ENCODE measurements at places on chromosomes 5 and 9. TPM values are rescaled to one million over a fixed set of nuclear protein-coding genes. Genes with fewer than 3 reads are reported as not detected.

DNA sequence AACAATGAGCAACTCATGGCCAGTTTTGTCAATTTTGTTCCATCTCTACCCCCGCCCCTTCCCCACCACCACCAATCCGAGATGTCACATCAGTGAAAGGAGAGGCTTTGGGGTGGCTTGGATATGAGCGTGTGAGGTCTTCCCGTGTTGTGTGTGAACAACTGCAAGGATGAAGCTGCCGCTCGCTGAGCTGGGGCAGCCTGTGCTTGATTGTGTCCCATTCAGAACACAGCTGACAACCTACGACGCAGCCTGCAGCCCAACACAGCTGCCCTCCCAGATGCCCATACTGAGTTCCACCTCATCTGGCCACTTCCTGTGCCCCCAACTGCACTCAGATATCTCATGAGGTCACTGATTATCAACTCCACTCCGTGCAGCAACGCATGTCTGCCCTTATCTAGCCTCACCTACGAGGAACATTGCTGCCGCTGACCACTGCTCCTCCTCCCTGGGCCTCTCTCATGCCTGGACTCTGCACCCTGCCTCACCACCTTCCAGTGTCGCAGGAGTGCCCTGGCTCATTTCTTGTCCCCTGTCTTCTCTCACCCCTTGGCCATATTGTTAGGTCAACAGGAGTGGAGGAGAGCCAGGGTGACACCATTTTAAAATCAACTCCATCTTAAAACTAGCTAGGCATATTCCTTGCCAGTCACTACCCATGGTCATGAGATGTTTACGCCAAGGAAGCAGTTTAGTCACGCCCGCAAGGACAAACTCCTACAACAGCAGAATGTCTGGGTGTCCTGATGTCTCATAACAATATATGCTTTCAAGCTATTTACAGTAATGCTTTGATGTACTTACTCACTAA, 7.3 kb upstream of the IL4 start:
- no peak overlapping the region for H3K4me3 ChIP-seq
- no peaks in the 10 kb centered on the region for H3K36me3 ChIP-seq
- no peaks in the 10 kb centered on the region for H3K27me3 ChIP-seq
- H3K4me1 ChIP-seq: peaks cover 12% of the 10 kb centered on the region
- no peak overlapping the region for H3K27ac ChIP-seq

- no peak for DNase-seq
- H3K27ac ChIP-seq: no peak overlapping the region
- no peaks in the 10 kb centered on the region for H3K27me3 ChIP-seq
- H3K36me3 ChIP-seq: no peaks in the 10 kb centered on the region
Measured at GRCh38 chr5:104265531-104266140, 703.0 kb upstream of the NUDT12 start.

DNA sequence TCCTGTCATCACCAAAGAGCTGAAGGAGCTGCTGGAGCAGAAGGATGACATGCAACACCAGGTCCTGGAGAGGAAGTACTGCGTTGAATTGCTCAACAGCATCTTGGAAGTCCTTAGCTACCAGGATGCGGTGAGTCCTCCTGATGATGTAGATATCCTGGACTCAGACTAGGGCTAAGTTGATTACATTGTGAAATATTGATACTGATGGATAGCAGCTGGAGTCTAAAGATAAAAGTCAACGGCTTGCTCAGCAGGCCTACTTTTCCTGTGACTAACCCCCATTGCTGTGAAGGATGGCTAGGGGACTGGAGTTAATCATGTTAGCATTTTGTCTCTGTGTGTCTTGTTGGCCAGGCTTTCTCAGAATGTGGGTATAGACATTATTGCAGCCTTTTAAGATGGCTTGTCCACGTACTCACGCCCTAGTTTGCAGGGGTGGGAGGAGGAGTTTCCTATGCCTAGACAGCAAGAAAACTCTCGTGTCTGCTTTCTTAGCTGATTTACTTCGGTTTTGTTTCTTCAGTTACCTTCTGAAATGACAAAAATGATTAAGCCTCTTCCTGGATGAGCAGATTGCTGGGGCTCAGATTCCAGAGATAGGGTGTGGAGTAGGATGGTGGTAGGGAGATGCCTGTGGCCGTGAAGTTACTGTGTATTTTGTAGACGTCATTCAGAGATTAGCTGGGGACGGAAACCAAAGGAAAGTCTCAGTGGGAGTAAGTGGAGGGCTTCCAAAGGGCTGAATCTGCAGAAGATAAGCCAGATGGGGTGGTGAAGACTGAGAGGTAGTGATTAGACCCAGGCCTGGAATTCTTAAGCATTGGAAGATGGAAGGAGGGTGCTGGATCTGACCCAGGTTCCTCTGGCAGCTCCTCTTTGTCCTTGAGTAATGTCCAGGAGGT, 166.3 kb downstream of the DOCK2 start:
- H3K27me3 ChIP-seq: no peaks in the 10 kb centered on the region
- no peaks in the 10 kb centered on the region for H3K36me3 ChIP-seq
- H3K4me3 ChIP-seq: no peak overlapping the region
- DNase-seq: peak; percentile 51

- H3K27ac ChIP-seq: no peak within 1 kb of the TSS
- DNase-seq: peak; percentile 70
Measured at GRCh38 chr9:14909961-14910805, at the start of gene FREM1. TSS of gene FREM1 (minus strand) at chr9:14910428. CDS start at chr9:14868977, 41,451 bp downstream.

GRCh38 chr9:107698779-107699178, 209.2 kb upstream of the KLF4 start:
- peaks cover 15% of the 10 kb centered on the region for H3K4me1 ChIP-seq
- no peak overlapping the region for H3K4me3 ChIP-seq
- H3K27ac ChIP-seq: no peak overlapping the region
- H3K27me3 ChIP-seq: no peaks in the 10 kb centered on the region

DNA sequence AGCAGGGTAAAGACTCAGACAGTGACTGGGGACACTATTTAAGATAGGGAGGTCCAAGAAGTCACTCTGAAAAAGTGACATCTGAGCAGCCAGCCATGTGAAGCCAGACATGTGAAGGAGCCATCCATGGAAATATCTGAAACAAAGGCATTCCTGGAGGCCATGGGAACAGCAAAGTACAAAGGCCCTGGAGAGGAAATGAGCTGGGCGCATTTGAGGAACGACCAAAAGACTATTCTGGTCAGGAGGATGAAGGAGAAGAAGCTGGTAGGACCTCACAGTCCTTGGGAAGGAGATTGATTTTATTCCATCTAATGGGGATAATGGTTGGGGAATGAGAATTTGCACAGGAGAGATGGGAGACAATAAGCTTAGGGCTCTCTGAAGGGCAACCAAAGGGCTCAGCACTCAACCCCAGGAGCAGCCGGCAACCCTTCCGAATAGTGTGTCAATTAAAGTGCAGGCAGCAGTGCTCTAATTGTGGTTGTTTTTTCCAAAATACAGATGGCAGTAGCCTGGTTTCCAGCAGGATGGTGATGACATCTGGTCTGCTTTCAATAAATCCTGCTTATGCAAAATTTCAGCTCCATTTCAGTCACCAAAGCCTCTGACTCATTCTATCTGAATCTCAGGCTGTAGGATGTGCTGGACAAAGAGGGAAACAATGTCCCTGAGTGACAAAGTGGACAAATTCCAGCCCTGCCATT, 26.7 kb downstream of the FOXI1 start:
- no peaks in the 10 kb centered on the region for H3K36me3 ChIP-seq
- no peak overlapping the region for H3K27ac ChIP-seq
- H3K4me3 ChIP-seq: no peak overlapping the region
- no peaks in the 10 kb centered on the region for H3K27me3 ChIP-seq

- DNase-seq: no peak
- no peaks in the 10 kb centered on the region for H3K4me1 ChIP-seq
- H3K27ac ChIP-seq: no peak overlapping the region
- no peaks in the 10 kb centered on the region for H3K27me3 ChIP-seq
- H3K4me3 ChIP-seq: no peak overlapping the region
- no peaks in the 10 kb centered on the region for H3K36me3 ChIP-seq
Measured at GRCh38 chr5:42650084-42650483, 106.5 kb upstream of the CCDC152 start.

- H3K36me3 ChIP-seq: peaks cover 32% of the 10 kb centered on the region
- H3K27ac ChIP-seq: peak overlapping the region; percentile 88
- H3K27me3 ChIP-seq: no peaks in the 10 kb centered on the region
- DNase-seq: no peak
- H3K4me3 ChIP-seq: no peak overlapping the region
Measured at GRCh38 chr5:180785121-180785781, 17.4 kb downstream of the MGAT1 start.

DNA sequence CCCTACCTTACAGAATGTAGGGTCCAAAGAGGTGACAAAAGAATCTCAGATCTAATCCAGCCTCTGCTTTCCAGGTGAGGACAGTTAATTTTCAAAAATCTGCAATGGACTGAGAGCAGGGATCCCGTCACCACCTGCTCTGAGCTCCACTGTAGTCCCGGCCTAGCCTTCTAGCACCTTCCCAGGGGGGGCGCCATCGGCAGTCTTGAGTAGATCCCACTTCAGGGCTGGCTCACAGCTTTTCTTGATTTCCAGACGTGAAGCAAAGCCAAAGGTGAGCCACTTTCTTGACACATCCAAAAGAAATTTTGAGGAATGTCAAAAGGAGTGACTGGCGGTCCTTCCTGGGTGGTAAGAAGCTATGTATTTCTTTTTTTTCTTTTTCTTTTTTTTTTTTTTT, 114.1 kb downstream of the SYK start:
- H3K4me1 ChIP-seq: peaks cover 7% of the 10 kb centered on the region
- DNase-seq: peak; percentile 41
- no peak overlapping the region for H3K4me3 ChIP-seq
- H3K36me3 ChIP-seq: no peaks in the 10 kb centered on the region
- no peaks in the 10 kb centered on the region for H3K27me3 ChIP-seq

DNA sequence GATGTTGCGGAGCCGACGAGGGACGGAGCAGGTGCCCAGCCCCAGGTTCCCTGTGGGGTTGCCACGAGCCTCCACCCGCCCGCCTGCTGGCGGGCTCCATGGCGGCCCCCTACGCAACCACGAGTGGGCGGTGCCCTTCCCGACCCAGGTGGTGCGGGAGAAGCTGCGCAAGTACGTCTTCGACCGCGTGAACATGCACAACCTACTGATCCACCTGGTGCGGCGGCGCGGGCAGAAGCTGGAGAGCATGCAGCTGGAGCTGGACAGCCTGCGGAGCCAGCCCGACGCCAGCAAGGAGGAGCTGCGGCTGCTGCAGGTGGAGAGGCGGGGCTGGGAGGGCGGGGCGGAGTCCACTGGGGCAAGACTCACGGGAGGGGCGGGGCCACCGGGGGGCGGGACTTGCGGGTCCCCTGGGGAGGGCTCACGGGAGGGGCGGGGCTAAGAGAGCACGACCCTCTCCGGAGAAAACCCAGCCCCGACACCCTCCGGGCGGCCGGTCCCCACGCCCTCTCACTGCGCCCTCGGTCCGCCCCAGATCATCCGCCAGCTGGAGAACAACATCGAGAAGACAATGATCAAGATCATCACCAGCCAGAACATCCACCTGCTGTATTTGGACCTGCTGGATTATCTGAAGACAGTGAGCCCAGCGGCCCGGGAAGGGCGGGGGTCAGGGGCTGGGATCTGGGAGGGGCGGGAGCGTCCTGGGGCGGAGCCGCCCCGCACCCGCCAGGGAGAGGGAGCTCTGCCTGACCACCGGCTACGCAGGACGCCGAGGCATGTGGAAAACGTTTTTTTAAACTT, 3.9 kb downstream of the CCDC183 start:
- H3K36me3 ChIP-seq: no peaks in the 10 kb centered on the region
- H3K4me1 ChIP-seq: peaks cover 30% of the 10 kb centered on the region
- peak overlapping the region; percentile 88 for H3K27ac ChIP-seq

DNA sequence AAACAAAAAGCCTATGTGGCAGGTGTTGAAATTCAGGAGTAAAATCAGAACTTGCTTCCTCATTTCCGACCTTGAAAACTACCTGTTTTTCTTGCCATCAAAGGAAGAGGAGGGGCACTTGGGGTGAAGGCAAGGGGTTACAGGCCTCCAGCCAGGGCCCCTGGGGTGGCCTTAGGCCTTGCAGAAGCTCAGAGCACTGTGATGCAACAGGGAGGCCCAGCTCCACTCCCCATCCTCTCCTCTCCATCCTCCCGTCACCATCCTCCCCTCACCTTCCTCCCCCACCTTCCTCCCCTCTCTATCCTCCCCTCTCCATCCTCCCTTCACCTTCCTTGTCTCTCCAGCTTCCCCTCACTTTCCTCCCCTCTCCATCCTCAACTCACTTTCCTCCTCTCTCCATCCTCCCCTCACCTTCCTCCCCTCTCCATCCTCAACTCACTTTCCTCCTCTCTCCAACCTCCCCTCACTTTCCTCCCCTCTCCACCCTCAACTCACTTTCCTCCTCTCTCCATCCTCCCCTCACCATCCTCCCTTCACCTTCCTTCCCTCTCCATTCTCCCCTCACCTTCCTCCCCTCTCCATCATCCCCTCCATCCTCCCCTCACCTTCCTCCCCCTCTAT, 111.6 kb downstream of the WNK2 start:
- no peak overlapping the region for H3K4me3 ChIP-seq
- H3K4me1 ChIP-seq: peaks cover 13% of the 10 kb centered on the region
- H3K27me3 ChIP-seq: no peaks in the 10 kb centered on the region
- no peak for DNase-seq
- no peak overlapping the region for H3K27ac ChIP-seq

DNA sequence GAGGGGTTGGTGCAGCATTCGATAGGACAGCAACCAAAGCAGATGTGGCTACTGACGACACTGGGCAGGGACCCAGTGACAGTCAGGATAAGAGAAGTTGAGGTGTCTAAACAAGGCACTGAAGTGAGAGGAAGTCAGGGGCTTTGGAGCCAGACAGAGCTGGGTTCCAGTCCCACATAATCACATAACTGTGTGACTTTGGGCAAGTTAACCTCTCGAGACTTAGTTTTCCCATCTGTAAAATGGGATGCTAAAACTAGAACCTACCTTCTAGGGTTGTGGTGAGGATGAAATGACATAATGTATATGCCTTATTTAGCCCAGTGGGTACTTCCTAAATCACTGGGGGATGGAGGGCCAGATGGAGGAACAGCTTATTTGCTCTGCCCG, 3.1 kb downstream of the ANGPTL2 start:
- no peak overlapping the region for H3K4me3 ChIP-seq
- H3K36me3 ChIP-seq: no peaks in the 10 kb centered on the region
- no peak overlapping the region for H3K27ac ChIP-seq
- no peaks in the 10 kb centered on the region for H3K27me3 ChIP-seq

- H3K27ac ChIP-seq: peak overlapping the region; percentile 89
- DNase-seq: peak; percentile 43
- H3K36me3 ChIP-seq: no peaks in the 10 kb centered on the region
- H3K4me3 ChIP-seq: peak overlapping the region; percentile 65
- H3K27me3 ChIP-seq: no peaks in the 10 kb centered on the region
- peaks cover 11% of the 10 kb centered on the region for H3K4me1 ChIP-seq
Measured at GRCh38 chr9:21558615-21559401, 76.7 kb upstream of the IFNE start.

DNA sequence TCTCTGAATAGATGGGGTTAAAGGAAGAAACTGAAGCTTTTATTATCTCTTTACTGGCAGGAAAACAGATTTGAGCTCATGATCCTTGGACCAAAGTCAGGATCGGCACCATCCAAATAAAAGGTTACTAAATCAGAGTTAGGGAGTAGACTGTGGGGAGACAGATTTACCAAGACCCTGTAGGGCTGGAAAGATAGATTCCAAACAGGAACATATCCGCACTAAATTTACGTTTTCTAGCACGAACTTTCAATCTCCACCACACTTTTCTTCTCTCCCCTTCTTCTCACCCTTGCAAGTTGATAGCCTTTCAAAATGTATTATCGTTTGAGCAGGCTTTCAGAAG, 120.0 kb upstream of the HMHB1 start:
- no peaks in the 10 kb centered on the region for H3K36me3 ChIP-seq
- H3K27ac ChIP-seq: no peak overlapping the region
- DNase-seq: no peak
- no peaks in the 10 kb centered on the region for H3K4me1 ChIP-seq

The RPL12 gene
- 1,440 TPM for total RNA-seq

The SCAI gene
- 1.2 TPM for total RNA-seq
